ENCODE measurements at places on chromosomes 7 and 10. TPM values are rescaled to one million over a fixed set of nuclear protein-coding genes. Genes with fewer than 3 reads are reported as not detected.

Gene GRID1
- polyA plus RNA-seq, result 1.9 TPM

Gene TRPV5
- 0.69 TPM for polyA plus RNA-seq

Gene SPDYE9
- polyA plus RNA-seq, result 0.32 TPM

Gene GIMAP4
- polyA plus RNA-seq, result 20.7 TPM

GRCh38 chr10:7383442-7383841, 27.4 kb downstream of the SFMBT2 start:
- DNase-seq, result no peak

DNA sequence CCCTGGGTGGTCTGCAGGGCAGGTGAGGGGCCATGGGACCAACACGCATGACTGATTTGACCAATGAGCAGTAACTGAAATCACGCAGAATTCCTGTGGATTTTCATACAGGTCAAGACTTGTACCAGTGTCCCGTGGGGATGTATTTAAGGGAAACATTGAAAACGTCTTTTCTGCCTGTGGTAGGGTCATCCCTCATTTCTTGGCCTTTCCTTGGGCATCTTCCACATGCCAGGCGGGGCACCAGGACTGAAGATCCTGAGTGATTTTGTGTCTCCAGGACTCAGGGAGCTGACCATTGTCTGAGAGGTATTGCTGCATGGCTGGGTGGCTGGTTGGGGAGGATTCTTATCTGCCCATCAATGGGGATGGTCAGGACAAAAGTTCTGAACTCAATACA, 289.0 kb downstream of the GLRX3 start:
- DNase-seq, result no peak

DNA sequence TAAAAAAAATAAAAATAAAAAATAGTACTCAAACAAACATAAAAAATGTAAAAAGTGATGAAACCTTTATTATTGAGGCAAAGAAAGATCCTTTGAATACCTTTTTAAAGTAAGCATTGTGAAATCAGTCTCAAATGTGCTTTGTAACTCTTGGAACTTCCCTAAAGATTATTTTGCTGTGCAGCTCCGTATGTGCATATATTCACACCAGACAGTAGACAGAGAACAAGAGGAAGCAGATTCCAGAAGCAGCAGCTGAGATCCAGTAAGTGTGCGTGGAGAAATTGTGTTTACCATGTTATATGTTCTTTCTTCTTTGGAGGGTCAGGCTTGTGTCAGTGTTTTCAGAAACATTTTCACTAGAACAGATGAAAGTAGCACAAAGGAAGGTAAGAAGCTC, 324.9 kb downstream of the AGMO start:
- no peak for DNase-seq

- DNase-seq, result no peak
These were observed 41.4 kb downstream of the ZNF680 start for GRCh38 chr7:64521409-64521984.
